Right renal cortex interstitium (tissue), 3 donors: ENCODE measurements at places on chromosomes 2 and 18.

DNA sequence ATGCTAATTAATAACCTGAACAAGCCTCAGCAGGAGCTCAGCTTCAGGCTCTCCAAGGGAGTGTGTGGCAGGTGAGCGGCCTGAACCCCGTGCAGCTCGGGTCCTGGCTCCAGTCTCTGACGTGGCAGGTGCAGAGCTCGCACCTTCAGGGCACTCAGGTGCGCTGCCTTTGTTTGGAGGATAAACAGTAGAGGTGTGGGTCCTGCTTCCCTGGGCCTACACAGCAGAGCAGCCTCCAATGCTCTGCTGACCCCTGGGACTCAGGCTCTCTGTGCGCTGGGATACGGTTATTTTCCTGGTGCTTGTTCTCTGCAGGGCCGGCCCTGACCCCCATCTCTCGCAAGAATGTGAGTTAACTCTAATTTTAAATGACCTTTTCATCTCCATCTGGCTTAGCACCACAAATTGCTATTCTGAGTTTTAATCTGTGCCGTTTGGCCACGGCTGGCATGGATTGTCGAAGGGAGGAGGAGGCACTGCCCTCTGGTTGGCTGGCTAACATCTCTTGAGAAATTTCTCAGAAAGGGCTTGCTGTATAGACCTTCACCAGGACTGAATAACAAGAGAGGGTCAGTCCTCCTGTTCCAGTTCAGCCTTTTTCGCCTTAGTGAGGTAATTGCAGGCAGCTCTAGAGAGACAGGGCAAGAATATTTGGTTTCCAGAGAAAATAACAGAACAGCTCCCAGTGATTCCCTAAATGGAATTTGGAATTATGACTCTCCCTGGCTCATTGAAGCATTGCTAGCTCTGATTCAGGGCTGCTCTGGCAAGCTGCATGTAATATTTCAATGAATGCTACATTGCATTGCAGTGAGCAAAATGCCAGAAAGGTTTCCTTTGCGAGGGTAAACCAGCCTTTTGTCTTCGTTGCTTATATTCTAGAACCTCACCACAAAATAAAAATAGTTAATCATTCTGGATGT is 161.8 kb downstream of the DCDC2C start:
- no peak for DNase-seq

DNA sequence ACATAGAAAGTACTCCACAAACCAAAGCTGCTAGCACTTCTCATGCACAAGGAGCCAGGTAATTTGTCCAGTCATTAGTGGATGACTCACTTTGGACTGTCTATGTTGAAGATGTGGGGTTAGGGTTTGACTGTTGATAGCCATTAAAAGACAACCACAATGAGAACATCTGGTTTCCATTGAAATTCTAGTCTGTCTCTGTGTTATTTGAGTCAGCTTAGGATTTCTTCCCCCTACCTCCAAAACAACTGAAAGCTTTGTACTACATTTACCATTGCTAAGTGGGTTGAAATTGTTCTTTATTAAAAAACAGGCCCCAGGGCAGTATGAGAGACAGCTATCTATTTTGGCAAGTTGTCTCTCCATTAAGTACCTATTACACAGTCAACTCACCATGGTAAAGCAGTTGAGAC is 50.2 kb upstream of the ANKRD44 start:
- DNase-seq: no peak

GRCh38 chr2:99085421-99085820 is 56.1 kb upstream of the C2orf15 start:
- DNase-seq: no peak

DNA sequence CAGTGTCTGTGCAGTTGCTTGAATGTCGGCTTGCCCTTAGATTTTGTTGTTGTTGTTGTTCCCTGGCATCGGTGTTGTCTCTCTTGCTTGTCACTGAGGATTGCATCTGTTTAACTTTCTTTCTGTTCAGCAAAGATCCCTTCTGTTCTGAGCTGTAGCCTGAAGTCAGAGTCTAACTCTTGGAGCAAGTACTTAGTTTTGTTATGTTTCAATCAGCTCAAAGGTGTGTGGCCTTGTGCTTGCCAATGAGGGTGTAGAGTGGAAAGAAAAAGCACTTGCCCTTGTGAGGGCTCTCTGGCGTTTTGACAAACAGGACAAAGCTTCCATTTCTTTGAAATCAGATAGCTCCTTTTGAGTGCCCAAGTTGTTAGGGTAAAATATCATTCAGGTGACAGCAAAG is 757.1 kb upstream of the CDH7 start:
- no peak for DNase-seq

GRCh38 chr2:237695201-237695780 is 67.9 kb downstream of the LRRFIP1 start:
- DNase-seq: no peak

GRCh38 chr2:24676493-24676892 is 116.7 kb downstream of the PTRHD1 start:
- no peak for DNase-seq

DNA sequence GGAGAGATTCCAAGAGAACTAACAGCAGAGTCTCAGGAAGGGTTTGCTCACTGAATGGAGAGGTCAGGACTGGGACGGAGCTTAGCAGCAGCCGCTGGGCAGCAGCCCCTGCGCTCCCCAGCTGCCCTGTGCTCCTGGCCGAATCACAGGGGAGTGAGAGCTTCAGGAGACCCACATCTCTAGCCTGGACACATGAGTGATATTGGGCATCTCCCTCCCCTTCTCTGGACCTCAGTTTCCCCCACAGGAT is 511 bp downstream of the MATN3 start:
- no peak for DNase-seq

DNA sequence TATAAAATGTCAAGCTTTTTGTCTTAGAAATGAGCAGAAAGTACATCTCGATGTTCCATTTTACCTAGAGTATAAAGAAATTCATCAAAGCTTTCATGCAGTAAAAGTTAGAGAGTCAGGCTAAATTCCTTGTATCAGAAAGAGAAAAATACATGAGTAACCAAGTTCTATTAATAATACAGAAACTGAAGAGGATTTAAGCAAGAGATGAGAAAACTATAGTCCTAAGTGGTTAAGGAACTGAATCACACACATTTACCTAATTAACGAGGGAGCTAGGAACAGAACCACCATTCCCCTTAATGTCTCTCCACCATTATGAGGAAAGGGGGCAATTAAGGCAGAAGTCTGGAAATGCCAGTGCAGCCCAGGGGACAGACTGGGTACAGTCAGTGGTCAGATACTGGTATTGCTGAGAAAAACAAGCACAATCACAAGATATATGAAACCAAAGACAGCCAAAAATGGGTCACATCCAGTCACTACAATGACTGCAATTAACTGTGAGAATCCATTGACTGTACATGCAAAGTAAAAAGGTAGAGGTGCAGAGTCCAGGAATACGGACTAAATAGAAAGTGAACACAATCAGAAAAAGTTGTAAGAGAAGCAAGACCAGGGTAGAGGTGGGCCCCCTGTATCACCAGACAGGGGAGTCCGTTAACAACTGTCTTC is 23.9 kb downstream of the MAP4K3 start:
- no peak for DNase-seq

- no peak for DNase-seq
Observed at GRCh38 chr18:69813559-69813958, 134.1 kb downstream of the CD226 start.

- DNase-seq: no peak
Observed at GRCh38 chr2:210860276-210860675, 303.9 kb downstream of the CPS1 start.
